Retina (tissue), 1 donor: ENCODE measurements at places on chromosomes 4 and X.

DNA sequence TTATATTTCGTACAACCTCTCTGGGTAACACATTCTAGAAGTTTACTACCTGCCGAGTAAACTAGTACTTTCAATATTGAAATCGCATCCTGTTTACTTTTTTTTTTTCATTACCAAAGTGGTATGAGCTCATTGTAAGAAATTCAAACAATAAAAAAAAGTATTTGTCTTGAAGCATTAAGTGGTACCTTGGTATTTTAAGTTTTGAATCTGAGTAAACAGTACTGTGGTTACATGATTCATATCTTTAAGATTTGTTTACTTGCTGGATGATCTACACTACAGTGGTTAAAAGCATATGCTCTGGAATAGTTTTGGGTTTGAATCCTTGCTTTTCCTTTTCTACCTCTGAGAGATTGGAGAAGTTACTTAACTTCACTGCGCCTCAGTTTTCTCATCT, 3.8 kb upstream of the MMGT1 start:
- DNase-seq = no peak

- DNase-seq = peak; percentile 35
Observed at GRCh38 chrX:39969099-39969818, 128.5 kb downstream of the BCOR start.

DNA sequence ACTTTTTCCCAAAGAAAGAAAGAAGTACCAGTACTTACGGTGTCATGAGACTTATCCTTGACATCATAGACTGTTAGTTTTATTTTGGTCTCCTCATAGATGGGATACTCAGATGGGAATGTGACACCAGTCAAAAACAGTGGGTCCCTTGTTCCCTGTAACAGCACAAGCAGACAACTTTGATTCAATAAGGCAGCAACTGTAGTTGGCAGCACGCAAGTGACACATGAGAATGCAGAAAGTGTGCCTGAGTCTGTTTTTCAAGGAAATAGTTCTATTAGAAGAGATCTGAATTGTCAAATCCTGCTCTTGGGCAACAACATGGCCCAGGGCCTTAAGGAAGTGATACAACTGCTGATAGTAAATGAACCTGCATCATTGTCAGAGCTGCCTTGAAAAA, 443.2 kb downstream of the INPP4B start:
- no peak for DNase-seq

DNA sequence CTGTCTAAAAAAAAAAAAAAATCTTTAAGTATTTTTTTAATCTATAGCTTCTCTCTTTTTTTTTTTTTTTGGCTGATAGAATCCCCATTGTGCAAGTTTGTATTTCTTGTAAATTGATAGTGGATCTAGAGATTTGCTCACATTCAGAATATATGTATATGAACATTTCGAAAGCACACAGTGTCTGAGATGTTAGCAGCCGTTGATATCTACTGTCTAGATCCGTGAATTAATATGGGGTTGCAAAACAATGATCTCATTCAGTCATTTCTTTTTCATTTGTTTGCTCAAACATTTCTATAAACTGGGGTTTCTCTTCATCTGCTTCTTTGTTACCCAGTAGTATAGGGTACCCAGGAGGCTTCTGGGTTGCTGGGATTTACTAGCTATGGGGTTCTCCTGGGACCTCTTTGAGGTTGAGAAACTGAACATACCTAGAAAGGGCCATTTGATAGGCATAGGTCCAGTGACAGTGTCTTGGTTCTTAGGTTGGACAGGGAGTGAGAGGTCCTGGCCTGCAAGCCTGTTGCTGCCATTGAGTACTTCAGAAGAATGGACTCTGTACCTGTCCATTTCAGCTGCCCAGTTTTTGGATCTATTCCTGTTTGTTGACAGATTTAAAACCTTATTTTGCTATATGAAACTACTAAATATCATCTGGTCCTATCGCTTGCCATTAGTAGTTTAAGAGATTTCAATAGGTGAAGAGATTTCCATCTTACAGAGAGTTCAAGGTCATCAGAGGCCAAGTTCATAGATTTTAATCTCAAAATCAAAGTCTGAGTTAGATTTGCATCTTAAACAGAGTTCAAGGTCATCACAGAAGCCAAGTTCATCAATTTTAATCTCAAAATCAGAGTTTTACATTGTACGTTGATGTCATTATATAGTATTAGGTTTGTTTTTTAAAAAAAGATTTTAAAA, 50.8 kb downstream of the WWC2 start:
- no peak for DNase-seq

GRCh38 chr4:118969359-118969758, 80.7 kb downstream of the SYNPO2 start:
- no peak for DNase-seq

DNA sequence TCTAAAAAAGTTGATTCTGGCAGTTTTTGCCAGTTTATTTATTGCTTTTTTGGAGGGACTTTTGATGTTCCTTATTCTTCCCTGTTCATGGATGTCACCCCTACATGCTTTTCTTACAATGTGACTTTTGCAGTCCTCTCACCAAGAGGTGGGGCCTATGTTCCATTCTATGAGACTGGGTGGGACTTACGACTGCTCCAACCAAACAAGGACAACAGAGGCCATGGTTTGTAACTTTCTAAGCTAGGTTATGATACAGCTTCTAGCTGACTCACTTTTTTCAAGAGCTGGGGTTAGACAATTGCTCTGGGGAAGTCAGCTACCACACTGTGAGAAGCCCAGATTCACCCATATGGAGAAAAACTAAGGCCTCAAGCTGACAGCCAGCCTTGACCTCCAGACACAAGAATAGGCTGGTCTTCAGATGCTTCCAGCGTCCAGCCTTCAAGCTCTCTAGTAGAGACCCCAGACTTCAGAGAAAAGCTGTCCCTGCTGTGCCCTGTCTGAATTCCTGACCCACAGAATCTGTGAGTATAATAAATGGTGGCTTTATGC, 39.5 kb downstream of the ENOPH1 start:
- DNase-seq = no peak

DNA sequence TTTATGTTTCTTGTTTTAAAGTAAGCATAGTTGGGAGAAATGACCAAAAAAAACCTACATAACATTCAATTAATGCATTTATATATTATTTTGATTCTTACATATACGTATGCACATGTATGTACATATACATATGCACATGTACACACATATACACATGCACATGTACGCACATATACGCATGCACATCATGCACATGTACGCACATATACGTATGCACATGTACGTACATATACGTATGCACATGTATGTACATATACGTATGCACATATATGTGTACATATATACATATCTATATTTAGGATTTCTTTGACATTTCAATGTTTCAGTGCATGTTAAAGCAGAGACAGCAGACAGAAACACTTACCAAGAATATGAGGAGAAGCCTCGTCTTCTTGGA, 263.4 kb downstream of the ADAMTS3 start:
- DNase-seq = no peak

DNA sequence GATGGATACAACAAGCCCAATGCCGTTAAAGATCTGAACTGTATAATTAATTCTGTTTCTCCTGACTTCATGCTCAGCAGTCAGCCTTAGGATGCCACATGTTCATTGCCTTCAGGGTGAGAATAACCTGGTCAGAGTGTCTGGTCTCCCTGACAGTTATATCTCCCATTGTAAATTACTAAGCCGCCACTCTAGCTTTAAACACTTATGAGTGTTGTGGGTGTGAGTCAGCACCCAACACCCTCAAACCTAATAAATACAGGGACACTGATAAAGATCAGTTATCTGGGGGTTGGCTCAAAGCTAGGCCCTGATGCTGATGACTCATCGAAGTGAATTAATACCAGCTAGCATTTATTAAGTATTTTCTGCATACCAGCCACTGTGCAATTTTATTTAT, 64.9 kb upstream of the DYNLT3 start:
- DNase-seq = no peak

DNA sequence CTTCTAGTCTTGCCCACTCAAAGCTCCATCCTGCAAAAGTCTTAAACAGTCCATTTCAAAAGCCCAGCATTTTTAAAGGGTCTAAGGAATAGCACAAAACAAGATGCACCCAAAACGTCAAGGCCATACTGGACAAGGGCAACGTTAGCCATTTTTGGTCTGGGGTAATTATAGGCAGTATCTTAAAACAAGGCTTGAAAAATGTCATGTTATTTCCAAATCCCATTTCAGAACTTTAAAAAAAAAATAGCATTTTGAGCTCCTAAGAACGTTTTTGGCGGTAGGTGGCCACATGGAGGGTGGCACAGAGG, 584 bp upstream of the TMEM165 start:
- DNase-seq = no peak

GRCh38 chr4:118367872-118368271, 15.1 kb upstream of the PRSS12 start:
- DNase-seq = no peak

GRCh38 chrX:101931136-101931487, 715 bp downstream of the ZMAT1 start:
- peak; percentile 49 for DNase-seq

GRCh38 chr4:168634276-168634802, 137.5 kb downstream of the PALLD start:
- DNase-seq = peak; percentile 59

GRCh38 chr4:8105306-8106100, 53.1 kb downstream of the ABLIM2 start:
- peak; percentile 32 for DNase-seq

- peak; percentile 91 for DNase-seq
Observed at GRCh38 chr4:81030981-81031791, 678 bp downstream of the BMP3 start.

GRCh38 chr4:171857302-171858012, 44.3 kb downstream of the GALNTL6 start:
- no peak for DNase-seq

DNA sequence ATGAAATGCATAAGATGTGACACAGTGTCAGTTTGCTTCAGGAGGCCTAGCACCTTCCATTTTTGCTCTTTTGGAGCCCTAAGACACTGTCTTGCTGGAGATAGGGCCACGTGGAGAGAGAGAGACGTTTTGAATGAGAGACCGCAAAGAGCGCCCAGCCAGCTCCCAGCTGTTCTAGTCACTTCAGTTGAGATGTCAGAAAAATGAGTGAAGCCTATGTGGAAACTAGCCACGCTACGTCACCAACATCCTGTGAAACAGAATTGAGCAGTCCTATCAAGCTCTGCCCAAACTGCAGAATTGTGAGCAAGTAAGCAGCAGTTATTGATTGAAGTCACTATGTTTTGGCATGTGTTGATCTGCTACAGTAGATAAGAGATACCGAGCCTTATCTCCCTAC, 13.1 kb downstream of the GPR82 start:
- DNase-seq = no peak

GRCh38 chr4:52660643-52661042, 1.5 kb upstream of the USP46 start:
- no peak for DNase-seq

DNA sequence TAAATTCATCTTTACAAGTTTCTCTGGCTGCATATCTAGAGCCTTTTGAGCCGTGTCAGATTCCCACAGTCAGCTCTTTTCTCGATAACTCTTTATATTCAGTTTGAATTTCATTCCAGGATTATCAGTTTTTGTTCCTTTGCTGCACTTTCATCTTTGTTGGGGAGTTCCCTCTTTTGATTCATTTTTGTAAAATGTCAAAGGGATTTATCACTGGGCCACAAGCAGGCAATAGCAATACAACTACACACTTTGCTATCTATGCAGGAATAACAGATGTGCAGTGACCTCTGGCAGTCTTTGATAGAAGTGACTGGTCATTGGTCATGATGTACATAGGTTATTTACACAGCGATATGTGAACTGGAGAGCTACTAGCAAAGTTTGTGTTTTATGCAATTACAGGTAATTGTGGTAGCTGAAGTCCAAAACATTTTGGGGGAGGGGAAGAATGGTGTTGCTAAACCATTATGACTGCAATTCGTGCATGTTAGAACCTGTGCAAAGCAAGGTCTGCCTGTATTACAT, 43.8 kb downstream of the HPGDS start:
- DNase-seq = no peak

GRCh38 chrX:104435249-104435648, 130.8 kb upstream of the IL1RAPL2 start:
- no peak for DNase-seq

GRCh38 chr4:132809298-132810032, 339.6 kb upstream of the PCDH10 start:
- DNase-seq = peak; percentile 50

DNA sequence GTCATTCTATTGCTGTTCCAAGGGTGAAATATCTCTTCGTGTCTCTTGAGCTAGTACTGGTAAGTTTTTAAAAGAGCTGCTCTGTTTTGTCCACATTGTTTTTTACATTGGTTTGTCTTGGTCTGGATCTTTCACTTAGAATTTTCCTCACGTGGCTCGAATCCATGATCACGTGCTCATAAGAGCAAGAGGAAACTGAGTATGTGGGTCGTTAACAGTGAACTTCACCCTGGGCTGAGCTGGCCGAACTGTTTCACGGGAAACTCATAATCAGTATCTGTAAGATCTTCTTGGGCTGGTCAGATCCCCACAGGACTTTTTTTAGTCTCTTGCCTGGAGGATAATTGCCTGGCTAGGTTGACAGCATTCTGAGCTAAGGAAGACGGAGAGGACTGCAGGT, 77.8 kb upstream of the HELT start:
- DNase-seq = no peak

- DNase-seq = no peak
Observed at GRCh38 chrX:97787849-97788248, 904.1 kb downstream of the RPA4 start.

- no peak for DNase-seq
Observed at GRCh38 chrX:30864383-30864785, 24.7 kb downstream of the TAB3 start.

GRCh38 chr4:180449395-180449956, 1793.7 kb upstream of the TENM3 start:
- no peak for DNase-seq

- DNase-seq = peak; percentile 64
Observed at GRCh38 chrX:154748712-154749339, 2.1 kb downstream of the GAB3 start.

GRCh38 chrX:118259213-118259612, 86.7 kb upstream of the WDR44 start:
- DNase-seq = no peak

- no peak for DNase-seq
Observed at GRCh38 chrX:15755091-15755490, 17.0 kb downstream of the CA5B start.

GRCh38 chr4:81052119-81053068, 21.9 kb downstream of the BMP3 start:
- peak; percentile 70 for DNase-seq

GRCh38 chr4:118307643-118308042, 45.2 kb downstream of the PRSS12 start:
- DNase-seq = no peak

GRCh38 chrX:69138118-69138390, 27.2 kb downstream of the PJA1 start:
- DNase-seq = no peak

- no peak for DNase-seq
Observed at GRCh38 chr4:72314869-72315268, 254.2 kb downstream of the ADAMTS3 start.

- DNase-seq = no peak
Observed at GRCh38 chrX:49040376-49040955, 2.7 kb downstream of the TFE3 start.

DNA sequence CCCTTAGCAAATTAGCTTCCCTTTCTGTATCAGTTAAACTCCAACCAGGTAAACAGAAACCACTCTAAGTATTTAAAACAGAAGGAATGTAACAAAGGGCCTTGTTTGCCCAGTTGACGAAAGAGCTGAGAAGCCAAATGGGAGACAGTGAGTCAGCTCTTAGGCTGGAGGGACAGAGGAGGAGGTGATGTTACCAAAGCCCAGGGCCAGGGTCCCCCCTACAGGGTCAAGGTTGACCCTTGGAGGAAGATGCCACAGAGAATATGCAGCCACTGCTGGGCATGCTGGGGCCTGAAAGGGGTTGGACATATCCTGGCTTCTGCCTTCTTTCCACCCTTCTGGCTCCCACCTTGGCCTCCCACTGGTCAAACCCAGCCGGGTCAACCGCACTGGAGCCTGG, 38.3 kb upstream of the LGI2 start:
- DNase-seq = no peak
